ENCODE measurements at places on chromosomes 3 and 15.

DNA sequence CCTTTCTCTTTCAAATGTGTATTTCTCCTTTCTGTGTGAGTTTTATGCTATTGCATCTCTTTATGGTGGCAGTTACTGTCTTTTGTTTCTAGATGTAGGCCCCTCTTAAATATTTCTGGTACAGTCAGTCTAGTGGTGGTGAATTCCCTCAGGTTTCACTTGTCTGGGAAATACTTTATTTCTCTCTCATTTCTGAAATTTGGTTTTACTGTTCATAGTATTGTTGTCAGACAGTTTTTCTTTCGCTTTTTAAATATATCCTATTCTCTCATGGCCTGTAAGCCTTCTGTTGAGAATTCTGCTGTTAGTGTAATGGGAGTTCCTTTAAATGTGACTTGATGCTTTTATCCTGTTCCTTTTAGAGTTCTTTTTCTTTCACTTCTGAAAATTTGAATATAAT, 874.0 kb downstream of the PLOD2 start:
- DNase-seq, result no peak

- no peak for DNase-seq
Measured at GRCh38 chr3:34229876-34230275, 431.4 kb downstream of the PDCD6IP start.

DNA sequence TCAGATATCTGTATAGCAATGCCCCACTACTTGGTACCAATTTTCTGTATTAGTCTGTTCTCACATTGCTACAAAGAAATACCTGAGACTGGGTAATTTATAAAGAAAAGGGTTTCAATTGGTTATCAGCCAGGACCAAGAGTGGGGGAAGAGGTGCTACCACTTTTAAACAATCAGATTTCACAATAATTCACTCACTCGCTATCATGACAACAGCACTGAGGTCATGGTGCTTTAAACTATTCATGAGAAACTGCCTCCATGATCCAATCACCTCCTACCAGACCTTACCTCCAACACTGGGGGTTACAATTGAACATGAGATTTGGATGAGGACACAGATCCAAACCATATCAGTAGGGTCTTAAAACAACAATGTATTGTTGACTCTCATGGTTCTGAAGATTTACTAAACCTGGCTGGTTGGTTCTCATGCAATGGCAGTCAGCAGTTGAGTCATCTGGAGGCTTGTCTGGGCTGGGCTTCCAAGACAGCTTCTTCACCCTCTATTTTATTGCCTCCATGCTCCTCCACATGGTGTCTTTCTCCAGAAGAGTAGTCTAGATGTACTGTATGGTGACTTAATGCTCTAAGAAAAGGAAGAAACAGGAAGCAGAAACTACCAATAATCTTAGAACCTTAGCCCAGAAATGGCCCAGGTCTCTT, 21.2 kb upstream of the TM4SF4 start:
- no peak for DNase-seq

GRCh38 chr3:4693620-4694019, 200.5 kb downstream of the ITPR1 start:
- no peak for DNase-seq

DNA sequence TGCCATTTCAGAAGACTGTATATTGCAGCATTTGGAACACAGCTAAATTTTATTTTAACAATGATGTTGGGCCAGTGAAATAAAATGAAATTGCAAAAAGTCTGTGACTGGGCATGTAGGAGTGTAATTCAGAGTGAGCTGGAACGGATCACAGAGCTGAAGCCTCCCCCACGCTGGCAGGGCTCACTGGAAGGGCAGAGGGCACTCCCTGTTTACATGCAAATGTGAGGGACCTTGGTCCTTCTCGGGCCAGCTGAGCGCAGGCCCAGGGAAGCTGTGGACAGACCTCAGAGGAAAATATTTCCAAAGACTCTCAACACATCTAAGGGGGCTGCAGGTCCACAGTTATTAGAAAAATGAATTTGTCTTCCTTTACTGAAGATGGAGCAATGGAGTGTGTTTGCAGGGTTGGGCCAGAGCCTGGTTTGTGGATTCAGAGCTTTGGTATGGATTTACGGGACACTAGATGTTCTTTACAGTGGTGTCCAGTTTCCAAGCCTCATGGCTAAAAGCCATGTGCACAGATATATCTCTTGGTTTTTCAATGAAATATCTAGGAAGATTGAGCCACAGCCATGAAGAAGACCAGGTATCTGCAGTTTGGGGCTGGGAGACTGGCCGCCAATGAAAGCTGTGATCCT, 32.0 kb downstream of the TRPM1 start:
- DNase-seq, result no peak

DNA sequence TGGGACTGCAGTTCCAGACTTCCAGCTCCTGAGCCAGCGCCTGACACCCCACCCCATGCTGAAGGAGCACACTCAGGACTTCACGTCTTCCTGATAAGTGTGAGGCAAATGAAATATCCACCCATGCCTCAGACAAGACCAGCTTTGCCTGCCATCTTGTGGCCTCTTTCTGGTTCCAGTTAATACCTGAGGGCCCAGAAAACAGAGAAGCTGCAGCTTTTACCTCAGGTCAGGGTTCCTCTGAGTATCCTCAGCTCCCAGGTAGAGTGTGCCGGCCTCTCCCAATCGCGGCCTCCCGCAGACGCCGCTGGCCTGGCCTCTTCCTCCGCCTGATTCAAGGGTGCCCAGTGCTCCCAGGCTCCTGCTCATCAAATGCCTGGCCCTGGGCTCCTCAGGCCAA, 5.1 kb upstream of the KLHL6 start:
- DNase-seq, result no peak

DNA sequence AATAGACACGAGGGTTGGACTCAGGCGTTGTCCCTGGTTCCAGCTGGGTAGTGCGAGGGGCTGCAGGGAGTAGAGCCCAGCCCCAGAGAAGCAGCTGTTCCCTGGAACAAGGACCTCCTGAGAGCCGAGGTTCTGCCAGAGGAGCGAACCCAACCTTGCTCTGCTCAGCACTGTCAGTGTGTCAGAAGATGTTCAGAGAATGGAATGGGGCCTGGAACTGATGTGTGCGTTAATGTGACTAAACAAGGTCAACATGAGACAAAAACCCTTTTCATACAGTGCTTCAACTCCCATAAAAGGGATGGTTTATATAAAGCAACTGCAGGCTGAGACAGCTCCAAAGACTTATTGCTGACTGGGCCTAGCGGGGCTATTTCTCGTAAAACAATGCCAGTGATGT, 35.5 kb upstream of the HACD2 start:
- DNase-seq, result no peak

DNA sequence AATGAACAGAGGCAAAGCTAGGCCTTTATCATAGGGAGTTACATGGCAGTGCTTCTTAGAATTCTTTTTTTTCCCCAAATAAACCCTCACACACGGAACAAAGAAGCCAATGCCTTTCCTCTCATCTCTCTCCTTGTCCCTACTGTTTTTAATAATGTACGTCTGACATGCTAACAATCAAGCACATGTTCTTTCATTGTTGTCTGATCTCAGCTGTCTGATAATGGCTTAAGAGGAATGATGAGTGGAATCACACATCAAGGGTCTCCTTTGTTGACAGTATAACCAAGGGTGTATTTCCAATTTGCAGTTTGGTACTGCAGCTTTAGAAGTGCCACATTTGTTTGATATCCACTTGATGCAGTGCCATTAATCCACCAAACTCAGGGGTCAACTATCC, 34.8 kb upstream of the EPHA3 start:
- no peak for DNase-seq

- DNase-seq, result no peak
Measured at GRCh38 chr3:134033315-134033996, 3.7 kb upstream of the SLCO2A1 start.

GRCh38 chr3:126354776-126355175, 2.4 kb downstream of the KLF15 start:
- DNase-seq, result no peak

DNA sequence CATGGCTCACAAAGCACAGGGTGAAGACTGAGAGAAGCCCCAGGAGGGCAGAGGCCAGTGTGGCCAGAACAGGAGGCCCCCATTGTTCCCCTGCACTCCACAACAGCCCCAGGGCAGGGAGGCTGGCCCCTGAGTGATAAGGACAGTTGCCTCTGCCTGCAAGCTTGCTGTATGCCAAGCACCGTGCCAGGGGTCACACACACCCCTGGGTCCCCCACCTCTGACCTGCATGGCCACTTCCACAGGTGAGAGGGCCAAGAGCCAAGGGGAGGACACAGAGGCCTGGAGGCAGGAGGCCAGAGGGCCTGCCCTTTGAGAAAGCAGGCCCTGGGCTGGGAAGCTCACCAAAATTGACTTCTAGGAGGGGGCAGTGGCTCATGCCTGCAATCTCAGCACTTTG, 23.7 kb downstream of the ATRIP start:
- DNase-seq, result no peak

GRCh38 chr15:29568840-29569532, 253.3 kb downstream of the TJP1 start:
- DNase-seq, result no peak

DNA sequence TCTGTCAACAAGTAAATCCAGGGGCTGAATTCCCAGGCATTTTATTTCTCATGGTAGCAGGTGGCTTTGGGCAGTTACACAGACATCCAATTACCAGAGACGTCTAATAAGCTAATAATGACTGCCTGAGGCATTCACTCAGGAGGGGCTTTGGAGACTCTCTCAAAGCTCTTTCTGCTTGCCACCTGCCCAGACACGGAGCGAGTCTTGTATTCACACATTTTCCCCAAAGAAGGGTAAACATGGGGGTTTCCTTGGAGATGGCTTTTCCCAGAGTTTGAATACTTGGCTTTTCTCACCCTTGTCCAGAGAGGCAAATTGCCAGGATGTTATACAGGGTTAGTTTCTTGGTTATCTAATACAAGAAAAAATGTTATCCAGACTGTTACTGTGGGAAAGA, 132.6 kb downstream of the DIPK2A start:
- no peak for DNase-seq

GRCh38 chr3:97720417-97720816, 44.1 kb upstream of the ARL6 start:
- no peak for DNase-seq

DNA sequence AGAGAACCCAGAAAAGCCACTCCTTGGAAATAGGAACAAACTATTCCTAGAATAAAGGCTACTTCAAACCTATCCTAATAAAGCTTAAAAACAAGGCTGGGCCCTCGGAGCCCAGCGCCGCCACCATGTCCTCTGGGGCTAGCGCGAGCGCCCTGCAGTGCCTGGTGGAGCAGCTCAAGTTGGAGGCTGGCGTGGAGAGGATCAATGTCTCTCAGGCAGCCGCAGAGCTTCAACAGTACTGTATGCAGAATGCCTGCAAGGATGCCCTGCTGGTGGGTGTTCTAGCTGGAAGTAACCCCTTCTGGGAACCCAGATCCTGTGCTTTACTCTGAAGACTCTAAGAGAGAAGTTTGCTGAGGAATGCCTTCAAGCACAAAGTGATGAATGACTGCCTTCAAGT, 63.2 kb downstream of the ADAM10 start:
- DNase-seq, result no peak

- no peak for DNase-seq
Measured at GRCh38 chr3:125031544-125031943, 24.3 kb downstream of the HEG1 start.

DNA sequence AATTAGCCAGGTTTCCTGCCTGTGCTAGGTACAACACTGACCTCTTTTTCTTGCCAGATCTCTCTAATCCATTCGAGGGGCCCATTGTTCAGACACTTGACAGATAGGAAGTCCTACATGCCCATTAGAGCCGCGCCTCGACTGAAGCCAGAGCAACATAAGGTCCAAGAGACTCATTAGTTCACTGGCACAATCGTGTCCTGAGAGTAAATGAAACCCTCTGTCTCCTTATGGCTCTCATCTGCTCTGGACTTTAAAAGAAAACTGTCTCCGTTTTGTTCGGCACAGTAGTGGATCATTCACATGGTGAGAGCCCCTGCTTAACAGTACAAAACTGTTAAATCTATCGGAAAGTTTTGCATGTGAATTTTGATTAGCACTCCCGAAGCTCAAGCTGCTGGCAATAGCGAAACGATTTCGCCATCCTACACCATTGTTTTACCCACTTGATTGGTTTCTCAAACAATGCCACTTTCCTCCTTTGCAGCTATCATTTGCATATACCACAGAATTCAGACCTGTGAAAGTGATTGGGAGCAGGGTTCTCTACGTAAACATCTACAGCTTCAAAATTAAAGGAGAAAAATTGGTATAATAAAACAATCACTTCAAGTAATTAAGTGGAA, 19.0 kb upstream of the C15orf61 start:
- DNase-seq, result no peak

- DNase-seq, result no peak
Measured at GRCh38 chr15:57100136-57100539, 181.7 kb downstream of the TCF12 start.

GRCh38 chr3:23263796-23264195, 60.7 kb downstream of the UBE2E2 start:
- DNase-seq, result no peak

GRCh38 chr3:56954125-56954524, 106.3 kb upstream of the SPATA12 start:
- no peak for DNase-seq

GRCh38 chr3:144187531-144188210, 216.0 kb downstream of the DIPK2A start:
- DNase-seq, result no peak

DNA sequence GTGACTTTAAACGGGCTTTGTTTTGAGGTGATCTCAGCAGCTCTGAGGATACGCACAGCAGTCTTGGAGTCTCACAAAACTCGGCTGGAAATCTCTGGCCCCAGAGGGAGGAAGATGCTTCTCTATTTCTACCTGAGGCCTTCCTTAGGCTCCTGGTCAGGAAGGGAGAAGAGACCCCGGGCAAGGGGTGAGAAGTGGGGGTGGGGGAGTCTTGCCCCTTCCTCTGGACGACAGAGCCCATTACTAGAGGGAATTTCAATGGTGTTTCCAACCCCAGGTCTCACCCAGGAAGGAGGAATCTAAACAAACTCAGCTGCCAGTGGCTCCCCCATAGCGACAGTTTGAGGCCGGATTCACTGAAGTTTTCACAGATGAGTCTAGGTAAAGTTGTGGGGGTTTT, 37.4 kb upstream of the PCSK6 start:
- DNase-seq, result no peak

- no peak for DNase-seq
Measured at GRCh38 chr3:43163895-43164493, 58.1 kb upstream of the POMGNT2 start.

- no peak for DNase-seq
Measured at GRCh38 chr3:124552224-124552623, 178.0 kb upstream of the UMPS start.

GRCh38 chr3:20190991-20191390, 5.0 kb upstream of the SGO1 start:
- DNase-seq, result no peak

- DNase-seq, result no peak
Measured at GRCh38 chr3:177481329-177481728, 284.0 kb upstream of the TBL1XR1 start.

GRCh38 chr15:94487635-94488034, 256.3 kb downstream of the MCTP2 start:
- DNase-seq, result no peak

DNA sequence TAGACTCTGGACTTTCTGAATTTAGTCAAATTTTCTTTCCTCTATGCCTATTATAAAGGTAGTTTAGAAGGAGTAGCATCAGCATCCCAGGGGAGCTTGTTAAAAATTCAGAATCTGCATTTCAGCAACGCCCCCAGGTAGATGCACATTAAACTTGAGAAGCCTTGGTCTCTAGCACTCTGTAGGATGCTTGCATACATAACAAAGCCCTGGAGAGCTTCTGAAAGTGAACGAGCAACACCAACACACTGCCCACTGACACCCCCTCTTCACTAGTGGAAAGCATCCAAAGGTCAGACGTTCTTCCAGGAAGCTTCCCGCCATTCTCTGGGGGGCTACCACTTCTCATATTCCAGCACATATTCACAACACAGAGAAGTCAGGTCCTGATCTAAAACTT, 6.5 kb downstream of the PRICKLE2 start:
- DNase-seq, result no peak

Measured in stimulated activated CD4-positive, alpha-beta T cell treated with anti-CD3 and anti-CD28 coated beads, Interleukin-15, amount 100 ng/mL, for 1 hour (primary cell).